Stimulated activated CD8-positive, alpha-beta memory T cell treated with anti-CD3 and anti-CD28 coated beads, Interleukin-2, amount 100 ng/mL, for 48 hours (primary cell): ENCODE measurements at places on chromosomes 6 and 20.

- DNase-seq = no peak
Measured at GRCh38 chr20:4061987-4062386, 46.6 kb upstream of the RNF24 start.

GRCh38 chr6:16660157-16660497, 101.1 kb downstream of the ATXN1 start:
- no peak for DNase-seq

GRCh38 chr20:25273046-25273445, 25.2 kb downstream of the PYGB start:
- DNase-seq = no peak

DNA sequence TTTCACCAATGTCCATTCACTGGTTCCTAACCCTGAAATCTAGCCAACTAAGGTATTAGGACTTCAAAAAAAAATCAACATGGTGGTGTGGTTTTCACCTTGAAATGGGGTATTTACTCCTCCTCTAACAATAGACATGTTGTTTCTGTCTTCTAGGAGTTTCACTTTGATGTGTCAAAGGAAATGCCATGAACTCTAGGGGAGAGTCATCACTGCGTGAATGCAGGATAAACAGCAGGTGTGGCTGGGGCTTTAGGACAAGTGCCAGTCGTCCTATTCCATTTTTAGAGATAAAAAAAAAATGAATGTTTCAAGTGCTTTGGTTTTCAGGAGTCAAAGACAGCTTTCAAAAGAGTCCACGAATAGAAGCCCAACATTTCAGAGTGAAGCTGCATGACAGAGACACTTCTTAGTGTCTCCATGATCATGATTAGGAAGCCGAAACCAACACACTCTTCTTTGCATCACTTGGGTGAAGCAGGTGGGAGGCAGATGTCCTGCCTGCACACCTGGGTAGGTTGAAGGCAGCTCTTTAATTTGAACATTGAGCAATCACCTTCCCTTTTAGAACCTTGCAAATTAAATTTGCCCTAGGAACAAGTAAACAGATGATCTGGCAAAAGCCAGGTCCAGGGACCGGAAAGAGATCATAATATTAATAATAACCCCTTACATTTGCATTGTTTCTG, 328.5 kb upstream of the PRDM1 start:
- DNase-seq = no peak

GRCh38 chr6:154367336-154367735, 10.7 kb upstream of the IPCEF1 start:
- no peak for DNase-seq

DNA sequence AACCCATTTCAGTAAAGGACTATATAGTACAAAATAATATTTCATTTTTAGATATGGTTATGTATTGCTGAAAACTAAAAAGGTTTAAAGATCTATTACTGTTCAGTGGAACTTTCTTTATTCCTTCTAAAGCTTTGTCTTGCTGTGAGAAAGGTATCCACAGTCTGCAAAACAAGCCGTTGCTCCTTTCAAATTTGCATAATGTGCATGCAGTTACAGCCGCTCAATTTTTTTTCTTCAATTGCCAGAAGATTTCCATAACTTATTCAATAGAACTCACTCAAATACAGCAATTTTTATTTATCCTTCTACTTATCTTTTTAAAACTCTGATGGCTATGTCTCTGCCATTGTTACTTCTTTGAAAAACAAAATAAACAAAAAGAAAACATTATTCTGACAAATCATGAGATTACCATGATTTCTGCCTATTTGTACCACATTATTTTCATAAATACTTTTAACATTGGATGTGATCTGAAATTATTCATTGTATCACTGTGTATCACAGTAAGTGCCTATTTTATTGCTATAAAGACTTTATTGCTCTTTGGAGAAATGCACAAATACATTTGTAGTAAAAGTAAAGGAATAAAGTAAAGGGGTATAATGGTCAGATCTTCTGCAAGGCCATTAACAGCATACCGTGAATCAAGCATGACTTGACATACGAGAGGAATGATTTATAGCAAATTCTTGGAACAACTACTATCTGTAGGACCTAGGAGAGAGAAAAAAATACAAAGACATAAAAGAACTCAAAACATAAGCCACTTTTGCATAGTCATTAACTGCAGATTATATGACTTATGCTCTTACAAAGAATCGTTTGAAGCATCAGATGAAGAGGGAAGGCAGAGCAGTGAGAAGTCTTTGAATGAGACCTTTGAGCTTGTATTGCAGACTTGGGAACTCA, 29.6 kb upstream of the HBS1L start:
- DNase-seq = no peak

- DNase-seq = no peak
Measured at GRCh38 chr6:23413327-23414050, 712.5 kb upstream of the NRSN1 start.

- no peak for DNase-seq
Measured at GRCh38 chr6:119495230-119495683, 145.7 kb upstream of the MAN1A1 start.
